ENCODE measurements at places on chromosomes 16 and 17.

DNA sequence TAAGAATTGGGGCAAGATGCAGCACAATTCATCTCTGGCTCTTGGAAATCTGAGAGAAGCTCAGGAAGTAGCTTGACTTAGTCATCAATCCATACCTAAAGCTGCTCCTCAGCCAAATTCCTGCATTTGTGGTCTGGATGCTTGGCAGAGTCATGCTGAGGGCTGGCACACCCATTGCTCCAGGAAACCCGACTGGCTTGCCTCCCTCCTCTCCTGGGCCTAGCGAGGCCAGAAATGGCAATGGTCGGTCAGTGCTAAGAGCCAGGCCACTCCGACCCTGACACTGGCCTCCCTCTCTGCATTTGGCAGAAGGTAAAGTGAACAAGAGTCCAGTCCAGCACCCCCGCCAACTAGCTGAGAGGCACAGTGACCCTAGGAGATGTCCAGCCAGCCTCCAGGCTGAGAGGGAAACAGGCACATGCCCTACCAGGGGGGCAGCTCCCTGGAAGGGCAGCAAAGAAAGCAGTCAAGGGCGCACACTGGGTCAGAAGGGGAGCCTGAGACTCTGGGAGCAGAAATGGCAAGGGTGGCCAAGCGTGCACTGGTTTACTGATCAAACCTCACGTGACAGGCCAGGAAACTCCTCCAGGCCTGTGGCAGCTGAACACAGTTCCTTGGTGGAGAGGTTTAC is 10.0 kb downstream of the POLDIP2 start:
- peak; percentile 63 for DNase-seq

DNA sequence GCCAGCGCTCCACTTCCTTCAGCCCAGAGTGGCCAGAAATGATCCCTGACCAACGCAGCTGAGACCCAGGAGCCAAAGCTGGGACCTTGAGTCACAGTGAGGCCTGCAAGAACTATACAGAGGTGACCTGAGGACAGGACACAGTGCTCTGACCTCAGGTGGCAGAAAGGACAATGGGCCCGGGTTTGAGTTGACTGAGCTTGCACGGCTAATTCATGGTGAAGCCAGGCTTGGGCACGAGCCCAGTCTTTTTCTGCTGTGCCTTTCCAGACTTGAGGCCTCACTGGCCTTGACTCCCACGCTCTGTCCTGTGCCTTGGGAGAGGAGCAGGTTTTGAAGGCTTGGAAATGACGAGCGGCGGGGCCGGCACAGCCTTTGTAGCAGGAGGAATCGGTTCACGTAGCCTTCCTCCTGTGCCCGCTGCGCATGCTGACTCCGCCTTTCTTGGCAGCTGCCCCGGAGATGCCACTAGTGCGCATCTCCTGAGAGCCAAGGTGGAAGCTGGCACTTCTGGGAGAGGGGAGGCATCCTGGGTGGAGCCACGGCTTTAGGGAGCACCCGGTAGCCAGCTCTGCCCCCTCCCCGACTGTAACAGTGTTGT is 34.9 kb downstream of the NDEL1 start:
- no peak for DNase-seq

DNA sequence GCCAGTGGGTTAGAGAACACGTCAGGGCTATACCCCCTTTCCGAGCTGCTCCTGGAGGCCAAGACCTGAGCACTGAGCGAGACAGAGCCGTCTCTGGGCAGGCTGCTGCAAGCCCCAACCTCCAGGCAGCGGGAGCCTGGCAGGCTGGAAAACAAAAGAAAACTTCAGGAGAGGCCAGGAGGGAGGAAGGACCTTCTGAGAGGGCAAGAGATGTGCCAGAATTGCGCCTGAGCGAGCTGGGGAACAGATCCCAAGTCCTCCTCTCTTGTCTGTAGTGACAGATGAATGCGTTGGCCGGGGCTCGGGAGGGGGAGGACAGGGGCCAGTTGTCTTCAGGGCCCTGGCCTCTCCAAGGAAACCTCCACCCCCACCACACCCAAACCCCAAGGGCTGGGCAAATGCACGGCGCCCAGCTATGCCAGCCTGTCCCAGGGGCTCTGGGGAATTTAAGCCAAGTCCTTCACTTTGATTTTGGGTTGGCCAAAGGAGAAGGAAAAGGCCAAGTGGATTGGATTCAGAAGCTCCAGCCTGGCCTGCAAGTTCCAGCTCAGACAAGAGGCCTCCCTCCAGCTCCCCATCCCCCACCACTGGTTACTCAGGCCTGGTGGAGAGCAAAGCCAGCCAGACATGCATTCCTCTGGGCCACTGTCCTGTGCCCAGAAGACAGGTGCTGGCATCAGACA is 18.1 kb downstream of the SDK2 start:
- no peak for DNase-seq

- no peak for DNase-seq
Measured at GRCh38 chr17:19706791-19707727, 9.3 kb downstream of the SLC47A2 start.

DNA sequence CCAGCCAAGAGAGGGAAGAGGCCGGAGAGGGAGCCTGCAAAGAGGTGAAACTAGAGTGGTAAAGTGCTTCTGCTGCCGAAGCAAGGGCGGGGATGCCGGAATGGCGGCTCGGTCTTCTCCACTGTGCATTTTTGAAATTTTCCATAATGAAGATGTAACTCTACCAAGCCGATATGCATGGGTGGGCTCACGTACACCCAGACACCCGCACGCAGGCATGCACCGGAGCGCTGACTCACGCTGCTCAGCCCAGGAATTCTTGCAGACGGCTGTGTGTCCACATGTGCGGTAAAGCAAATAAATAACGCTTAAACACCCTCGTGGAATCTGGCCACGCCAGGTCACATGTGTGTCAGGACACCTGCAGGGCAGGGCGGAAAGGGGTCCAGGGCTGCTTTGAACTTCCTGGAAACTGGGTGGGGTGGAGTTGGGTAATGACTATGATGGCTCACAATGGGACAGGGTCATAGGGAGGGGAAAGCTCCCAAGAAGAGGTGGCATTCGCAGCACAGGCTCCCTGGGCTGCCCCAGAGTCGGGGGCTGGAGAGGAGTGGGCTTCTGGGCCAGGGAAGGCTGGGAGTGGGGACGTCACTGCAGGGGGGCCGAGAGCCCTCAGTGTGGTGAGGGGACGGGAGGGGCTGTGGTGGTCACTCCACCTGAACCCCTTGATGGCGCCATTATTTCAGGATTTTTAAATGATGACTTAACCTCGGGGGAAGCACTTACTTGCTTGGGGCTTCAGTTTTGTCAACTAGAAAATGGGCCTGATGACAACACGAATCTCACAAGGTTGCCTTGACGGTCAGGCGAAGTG is 265.5 kb downstream of the PARN start:
- DNase-seq = peak; percentile 74

GRCh38 chr17:75571197-75571884 is 16.3 kb upstream of the MYO15B start:
- no peak for DNase-seq

GRCh38 chr16:53099318-53100130 is 44.7 kb downstream of the CHD9 start:
- peak; percentile 97 for DNase-seq

DNA sequence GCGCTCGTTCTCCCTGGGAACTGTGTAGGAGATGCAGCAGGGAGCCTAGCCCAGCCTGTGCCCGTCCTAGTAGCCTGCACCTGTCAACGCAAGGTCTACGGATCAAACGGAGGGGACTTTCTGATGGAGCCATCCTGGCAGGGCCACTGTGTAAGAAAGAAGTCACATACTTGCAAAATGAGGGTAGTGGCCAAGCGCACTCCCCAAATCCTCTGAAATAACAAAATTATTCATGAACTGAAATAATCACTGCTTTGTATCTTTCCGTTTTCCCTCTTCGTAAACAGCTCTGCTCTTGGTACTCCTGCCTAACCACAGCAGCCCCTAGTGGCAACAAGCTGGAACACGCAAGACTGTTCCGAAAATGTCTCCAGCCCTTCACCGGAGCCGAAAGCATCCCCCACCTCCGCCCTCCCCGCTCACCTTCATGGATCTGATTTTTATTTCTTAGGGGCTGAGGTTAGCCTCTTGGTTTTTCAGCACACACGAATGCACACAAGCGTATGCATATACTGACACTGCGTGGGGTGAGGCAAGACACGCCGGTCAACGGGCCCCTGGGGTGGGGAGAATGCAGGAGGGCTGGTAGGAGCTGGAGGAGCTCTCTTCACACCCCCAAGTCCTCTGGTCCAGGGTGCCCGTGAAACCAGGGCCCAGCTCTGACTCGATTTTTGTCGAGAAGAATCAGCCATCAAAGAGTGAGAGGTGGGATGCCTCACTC is 100.8 kb downstream of the ABCC12 start:
- peak; percentile 52 for DNase-seq

Data from Calu3 (cell line).